ENCODE measurements at places on chromosomes 4 and X.

- DNase-seq = no peak
Measured at GRCh38 chr4:74486905-74487304, 42.0 kb downstream of the AREG start.

- no peak for DNase-seq
Measured at GRCh38 chr4:13496605-13497004, 12.5 kb upstream of the RAB28 start.

- no peak for DNase-seq
Measured at GRCh38 chrX:23945206-23945605, 37.4 kb downstream of the CXorf58 start.

DNA sequence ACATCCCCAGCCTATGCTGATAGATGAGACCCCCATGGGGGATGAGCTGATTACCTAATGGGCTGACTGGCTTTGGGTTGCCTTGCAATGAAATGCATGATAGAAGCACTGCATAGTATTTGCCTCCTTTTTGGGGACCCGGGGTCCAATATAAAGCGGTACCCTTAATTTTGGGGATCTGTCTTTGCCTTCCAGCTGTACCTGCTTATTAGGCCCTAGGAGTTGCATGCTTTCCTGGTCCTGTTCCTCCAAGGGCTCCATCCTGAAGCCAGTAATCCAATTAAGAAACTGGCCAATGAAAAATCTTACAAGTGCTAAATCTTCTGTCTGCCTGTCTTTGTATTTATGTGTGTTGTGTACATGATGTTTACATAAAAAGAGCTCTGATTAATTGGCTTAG, 791.6 kb downstream of the TRIML1 start:
- DNase-seq = no peak
